Neural progenitor cell (in vitro differentiated cells): ENCODE measurements at places on chromosomes 2 and 18.

DNA sequence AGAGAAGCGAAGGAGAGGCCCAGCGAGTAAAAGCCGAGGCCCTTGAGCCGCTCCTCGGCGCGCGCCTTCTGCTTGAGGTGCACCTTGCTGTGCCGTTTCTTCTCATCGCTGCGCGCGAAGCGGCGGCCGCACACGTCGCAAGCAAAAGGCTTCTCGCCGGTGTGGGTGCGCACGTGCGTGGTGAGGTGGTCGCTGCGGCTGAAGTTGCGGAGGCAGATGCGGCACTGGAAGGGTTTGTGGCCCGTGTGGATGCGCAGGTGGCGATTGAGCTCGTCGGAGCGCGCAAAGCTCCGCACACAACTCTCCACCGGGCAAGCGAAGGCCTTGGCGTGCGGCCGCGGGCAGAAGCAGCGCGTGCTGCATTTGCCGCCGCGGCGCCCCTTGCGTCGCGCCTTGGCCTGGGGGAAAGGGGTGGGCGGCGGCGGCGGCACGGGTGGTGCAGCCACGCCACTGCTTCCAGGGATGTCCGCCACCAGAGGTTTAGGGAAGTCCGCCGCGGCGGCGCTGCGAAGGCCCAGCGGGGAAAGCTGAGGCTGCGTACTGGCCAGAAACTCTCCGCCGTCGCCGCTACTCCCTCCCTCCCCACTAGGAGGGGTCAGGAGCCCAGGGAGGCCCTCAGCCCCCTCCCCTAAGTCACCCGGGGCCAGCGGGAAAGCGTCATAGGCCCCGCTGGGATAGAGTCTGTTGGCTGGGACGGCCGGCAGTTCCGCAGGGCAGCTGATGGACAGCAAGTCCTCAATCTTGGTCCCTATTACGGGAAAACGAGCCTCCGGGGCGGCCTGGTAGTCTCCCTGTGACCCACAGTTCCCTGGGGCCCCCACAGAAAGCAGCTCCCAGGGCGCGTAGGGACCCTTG is 1.7 kb downstream of the EGR4 start:
- DNase-seq: peak; percentile 79

DNA sequence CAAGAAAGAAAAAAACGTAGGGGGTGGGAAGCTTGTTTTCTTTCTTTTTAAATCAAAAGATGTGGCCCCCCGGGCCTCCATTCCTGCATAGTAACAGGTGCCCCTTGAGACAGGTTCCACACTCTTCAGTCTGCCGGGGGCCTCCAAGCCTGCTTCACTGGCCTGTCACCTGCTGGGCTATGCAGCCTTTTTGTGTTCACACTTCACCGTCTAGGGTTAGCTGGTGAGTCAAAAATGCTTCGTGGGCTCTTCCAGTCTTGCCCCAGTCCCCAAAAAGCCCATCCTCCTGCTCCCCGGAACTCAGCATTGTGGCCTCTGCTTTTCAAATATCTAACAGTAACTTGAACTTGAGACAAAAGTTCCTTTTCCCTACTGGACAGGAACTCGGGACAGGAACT is 67.9 kb downstream of the POLR1A start:
- DNase-seq: no peak

- DNase-seq: peak; percentile 84
Observed at GRCh38 chr2:237421542-237422116, 7.7 kb upstream of the COL6A3 start.

DNA sequence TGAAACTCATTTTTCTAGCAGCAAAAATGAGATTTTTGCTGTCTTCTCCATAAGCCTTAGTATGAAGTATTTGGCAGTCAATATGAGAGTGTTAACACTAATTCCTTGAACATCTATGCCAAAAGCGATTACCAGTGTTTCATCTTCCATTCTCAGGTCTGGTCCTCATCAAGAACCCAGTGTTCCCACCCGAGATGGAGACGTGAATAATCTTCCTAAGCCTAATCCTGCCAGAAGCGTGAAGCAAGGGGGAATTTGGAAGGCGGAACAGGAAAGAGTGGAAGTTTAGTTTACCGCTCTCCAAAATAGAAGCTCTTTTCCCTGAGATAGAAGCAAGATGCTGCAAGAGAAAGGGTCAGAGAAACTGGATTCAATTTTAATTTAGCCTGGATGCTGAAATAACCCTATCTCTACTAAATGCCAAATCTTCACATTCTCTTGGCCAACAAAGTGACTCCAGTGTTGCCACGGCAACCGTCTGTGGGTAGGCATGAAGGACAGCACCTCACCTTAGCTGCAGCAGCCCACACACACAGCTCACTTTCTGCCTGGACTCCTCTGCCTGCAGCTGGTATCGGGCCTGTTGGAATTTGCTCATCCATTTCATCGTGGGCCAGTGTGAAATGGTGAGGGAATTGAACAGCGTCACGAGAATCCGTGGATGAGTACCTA is 711.1 kb downstream of the CBLN2 start:
- DNase-seq: peak; percentile 56

- no peak for DNase-seq
Observed at GRCh38 chr2:181130686-181131085, 150.3 kb downstream of the UBE2E3 start.

DNA sequence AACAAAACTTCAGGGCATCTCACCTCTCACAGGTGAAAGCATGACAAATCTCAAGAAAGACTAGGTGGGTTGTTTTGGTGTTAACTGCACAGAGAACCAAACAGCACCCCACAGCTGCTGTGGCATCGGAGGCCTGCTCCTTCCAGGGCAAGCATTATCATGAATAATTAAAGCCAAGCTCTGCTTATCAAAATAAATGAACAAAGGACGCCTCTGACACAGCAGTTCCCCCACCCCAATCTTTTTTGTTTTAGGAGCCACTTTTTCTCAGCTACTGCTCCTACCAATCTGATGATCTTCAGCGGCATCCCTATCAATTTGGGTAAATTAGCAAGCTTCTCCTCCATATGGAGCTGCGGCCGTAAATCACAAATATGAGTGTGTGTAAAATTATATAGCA is 58.6 kb downstream of the KLF7 start:
- DNase-seq: no peak

DNA sequence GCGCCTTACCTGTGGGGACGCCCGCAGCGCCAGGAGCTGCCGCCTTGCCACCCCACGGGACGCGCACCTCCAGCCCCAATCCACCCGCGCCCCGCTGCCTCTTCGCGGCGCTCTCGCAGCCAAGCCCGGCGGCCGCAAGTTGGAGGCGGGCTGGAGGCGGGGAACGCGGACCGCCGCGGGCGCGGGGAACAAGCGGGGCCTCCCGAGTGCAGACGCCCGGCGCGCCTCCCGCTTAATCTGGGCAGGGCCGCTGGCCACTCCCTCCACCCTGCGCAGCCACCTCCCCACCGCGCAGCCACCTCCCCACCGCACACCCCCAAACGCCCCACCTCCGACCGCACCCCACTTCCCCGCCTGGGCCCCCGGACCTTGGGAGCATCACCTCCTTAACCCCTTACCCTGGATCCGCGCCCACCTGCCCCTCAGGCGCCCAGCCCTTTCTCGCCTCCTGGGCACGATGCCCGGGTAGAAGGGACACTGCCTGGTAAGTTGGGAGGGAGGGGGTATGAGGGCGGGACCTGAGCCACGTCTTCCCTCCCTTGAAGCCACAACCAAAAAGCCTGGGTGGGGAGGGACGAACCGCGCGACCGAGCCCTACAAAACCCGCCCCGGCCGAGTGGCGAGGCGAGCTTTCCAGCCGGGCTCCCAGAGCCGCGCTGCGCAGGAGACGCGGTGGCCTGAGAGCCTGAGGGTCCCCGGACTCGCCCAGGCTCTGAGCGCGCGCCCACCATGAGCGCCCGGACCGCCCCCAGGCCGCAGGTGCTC is at the start of the genes COL4A3 and COL4A4:
COL4A3 (plus strand) TSS at position 627 of the 765 bp plus-strand sequence; CDS start at position 730, 103 bp downstream.
COL4A4 (minus strand) TSS at position 208 of the 765 bp plus-strand sequence. CDS start 16,722 bp downstream, outside the sequence.
- peak; percentile 74 for DNase-seq

DNA sequence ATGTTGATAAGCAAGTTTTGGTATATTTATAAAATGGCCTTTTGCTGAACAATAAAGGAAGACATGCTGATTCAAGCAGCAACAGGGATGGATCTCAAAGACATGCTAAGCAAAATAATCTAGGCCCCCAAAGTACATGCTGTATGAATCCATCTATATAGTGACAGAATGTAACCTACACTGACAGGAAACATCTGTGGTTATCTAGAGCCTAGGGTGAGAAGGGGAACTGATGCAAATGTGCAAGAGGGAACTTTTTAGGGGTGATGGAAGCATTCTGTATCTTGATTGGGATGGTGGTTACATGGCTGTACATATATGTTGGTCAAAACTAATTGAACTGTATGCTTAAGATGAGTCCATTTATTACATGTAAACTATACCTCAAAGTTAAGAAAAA is 24.2 kb downstream of the CNRIP1 start:
- DNase-seq: no peak

GRCh38 chr2:173970516-173970924 is 5.3 kb upstream of the SP3 start:
- no peak for DNase-seq

GRCh38 chr2:149400997-149401396 is 70.6 kb downstream of the LYPD6 start:
- no peak for DNase-seq

- DNase-seq: no peak
Observed at GRCh38 chr2:106159866-106160785, 34.0 kb downstream of the UXS1 start.

DNA sequence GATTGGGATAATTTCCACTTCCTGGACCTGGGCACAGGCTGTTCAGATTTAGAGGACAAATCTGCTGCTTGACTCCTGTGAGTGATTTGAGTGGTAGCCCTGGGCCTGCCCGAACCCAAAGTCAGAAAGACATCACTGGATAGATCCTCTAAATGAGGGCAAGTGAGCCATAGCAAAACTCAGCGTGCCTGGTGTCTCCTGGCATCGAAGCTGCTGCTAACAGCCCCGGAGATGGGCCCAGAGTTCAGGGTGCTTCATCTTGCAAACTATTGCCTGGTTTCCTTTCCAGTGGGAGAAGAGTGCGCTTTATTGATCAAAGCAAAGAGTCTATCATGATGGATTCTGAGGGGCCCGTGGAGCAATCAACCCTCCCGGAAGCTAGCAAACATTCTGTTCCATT is 153.1 kb upstream of the KLHL29 start:
- no peak for DNase-seq

- DNase-seq: no peak
Observed at GRCh38 chr2:145755019-145755837, 1235.3 kb upstream of the ZEB2 start.

- peak; percentile 29 for DNase-seq
Observed at GRCh38 chr2:195646424-195646823, 10.6 kb upstream of the SLC39A10 start.
